ENCODE measurements at places on chromosomes 2 and 18.

DNA sequence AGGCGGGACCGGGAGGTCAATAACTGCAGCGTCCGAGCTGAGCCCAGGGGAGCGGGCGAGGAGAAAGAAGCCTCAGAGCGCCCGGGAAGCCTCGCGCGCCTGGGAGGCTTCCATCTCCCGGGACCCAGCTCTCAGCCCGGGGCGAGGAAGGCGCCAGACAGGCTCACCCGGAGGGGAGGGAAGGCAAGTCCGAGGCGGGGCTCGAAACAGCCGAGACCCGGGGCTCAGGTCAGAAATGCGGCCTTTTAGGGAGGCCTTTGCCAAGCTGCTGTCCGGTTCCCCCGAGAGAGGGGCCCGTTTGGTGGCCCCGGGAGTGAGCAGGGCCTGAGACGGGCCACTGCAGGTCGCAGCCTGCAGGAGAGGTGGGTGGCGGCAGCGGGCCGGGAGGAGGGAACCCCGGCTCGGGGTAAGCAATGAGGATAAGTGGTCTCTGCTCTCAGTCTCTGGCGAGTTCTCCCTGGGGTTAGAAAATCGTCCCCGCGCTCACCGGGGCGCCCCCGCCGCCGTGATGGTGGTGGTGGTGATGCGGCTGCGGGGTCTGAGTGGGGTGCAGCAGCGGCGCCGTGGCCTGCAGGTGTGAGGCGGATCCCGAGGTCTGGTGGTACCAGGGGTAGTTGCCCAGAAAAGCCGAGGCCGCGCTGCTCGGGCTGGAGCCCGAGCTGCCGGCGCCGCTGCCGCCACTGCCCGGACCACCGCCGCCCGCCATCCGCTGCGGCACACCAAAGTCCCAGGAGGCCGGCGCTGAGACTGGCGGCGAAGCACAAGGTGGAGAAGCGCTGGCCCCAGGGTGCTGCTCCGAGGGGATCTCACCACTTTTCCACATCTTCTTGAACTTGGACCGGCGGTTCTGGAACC lies 2.4 kb downstream of the DLX2 start:
- DNase-seq, result no peak

DNA sequence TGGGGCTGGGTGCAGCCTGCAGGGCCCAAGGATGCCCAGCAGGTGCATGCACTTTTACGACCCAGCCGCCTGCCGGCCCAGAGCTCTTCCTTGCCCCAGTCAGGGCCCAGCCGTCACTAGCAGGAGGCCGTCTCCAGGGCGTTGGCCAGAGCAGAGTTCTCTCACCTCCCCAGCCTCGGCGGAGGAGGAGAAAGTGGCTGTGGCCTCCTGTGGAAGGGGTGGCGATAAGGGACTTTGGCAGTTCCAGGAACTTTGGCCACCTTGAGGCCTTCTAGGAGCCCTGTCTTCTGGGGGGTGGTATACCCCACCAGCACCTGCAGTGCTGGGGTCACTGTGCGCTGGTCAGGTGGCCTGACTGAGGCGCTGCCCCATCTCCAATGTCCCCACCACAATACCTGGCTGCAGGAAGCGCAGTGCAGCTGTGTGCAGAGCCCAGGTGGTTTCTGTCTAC lies 22.0 kb downstream of the NPPC start:
- DNase-seq, result no peak

GRCh38 chr2:4882421-4882820 lies 809.8 kb upstream of the SOX11 start:
- DNase-seq, result no peak

- DNase-seq, result no peak
These were observed 124.9 kb downstream of the B3GNT2 start for GRCh38 chr2:62320657-62321357.

DNA sequence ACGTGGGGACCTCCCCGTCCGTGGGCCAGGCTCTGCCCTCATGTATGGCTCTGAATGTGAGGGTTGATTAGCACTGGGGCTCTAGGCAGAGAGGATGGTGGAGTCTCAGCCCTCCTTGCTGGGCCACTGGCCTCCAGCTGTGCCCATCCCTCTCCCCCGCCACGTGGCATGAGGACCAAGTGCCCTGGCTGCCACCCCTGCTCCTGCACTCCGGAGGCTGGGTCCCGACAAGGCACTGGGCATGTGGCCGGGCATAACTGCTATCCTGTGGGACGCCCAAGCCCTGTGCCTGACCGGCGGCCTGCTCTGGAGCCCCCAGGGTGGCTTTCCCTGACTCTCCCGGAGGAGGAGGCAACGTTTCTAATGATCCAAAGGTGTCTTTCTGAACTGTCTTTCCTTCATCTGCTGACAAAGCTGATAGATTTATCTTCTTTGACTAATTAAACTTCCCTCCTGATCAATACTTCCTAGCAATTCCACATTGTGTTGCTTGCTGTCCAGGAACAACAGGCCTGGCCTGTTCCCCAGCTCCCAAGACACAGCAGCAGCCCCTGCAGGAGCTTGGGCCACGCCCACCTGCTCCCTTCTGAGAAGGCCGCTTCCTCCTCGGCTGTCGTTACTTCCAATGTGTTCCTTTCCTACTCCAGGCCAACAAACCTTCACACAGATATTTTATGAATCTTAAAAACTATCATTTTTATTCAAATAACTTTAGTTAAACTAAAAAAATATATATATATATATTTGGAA lies 132.0 kb downstream of the SNTG2 start:
- no peak for DNase-seq

GRCh38 chr2:43057026-43057741 lies 169.2 kb downstream of the ZFP36L2 start:
- DNase-seq, result no peak

- no peak for DNase-seq
These were observed 24.6 kb downstream of the FECH start for GRCh38 chr18:57561728-57562423.
